ENCODE measurements at places on chromosomes 1 and 21.
A peak's percentile ranks its signal among the peaks of the same experiment; 100 is the strongest.

GRCh38 chr1:204988196-204988595 is 54.8 kb upstream of the CNTN2 start:
- DNase-seq, result no peak

- DNase-seq, result no peak
Measured at GRCh38 chr1:45375104-45376090, 35.2 kb upstream of the MUTYH start.

DNA sequence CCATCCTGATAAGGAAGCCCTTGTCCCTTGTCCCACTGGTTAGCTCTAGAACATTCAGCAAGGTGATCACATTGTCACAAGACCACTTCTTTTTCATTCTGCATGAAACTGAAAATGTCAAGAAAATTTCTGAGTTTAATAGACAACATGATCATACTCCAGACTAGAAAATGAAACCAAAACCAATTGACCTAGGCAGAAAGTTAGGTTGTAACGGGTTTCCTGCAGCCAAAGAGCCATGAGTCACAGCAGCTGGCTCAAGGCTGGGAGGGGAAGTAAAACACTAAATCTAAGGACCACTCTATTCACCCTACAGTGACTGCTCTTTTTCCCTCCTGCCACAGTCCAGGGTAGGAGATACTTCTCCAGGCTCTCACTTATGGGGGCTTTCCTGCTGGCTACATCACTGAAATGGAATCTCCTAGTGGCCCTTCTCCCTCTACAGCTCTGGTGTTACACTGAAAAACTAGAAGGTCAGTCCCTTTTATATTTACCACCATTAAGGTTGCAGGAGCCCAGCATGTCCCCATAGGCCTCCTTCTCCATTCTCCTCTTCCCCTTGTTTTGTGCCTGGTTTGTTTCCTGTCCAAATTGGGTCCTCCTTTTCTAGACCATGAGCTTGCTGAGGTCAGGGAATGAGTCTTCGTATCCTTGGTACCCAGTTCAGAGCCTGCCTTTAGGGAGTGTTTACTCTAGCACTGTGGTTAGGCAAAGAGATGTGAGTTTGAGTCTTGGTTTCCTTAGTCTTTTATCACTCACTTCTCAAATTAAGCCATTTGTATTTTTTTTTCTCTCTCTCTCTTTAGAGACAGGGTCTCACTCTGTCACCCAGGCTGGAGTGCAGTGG is 236.5 kb upstream of the JUN start:
- DNase-seq, result peak; percentile 73

DNA sequence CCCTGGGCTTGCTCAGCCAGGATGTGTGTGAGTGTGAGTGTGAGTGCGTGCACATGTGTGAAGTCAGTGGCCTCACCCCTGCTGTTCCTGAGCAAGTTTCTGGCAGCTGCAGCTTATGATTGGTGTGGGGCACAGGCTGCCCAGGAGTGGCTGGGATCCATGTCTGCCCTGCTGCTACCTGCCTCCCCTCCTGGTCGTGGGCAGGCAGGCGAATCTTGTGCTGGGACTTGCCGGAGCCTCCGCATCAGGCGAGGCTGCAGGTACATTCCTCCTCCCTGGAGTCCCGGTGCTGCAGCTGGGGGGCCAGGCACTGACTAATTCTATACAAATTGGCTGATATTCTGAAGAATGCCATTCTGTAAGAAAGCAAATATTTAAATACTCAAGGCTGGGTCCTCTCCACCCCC is 85.6 kb upstream of the WNT4 start:
- DNase-seq, result peak; percentile 52

DNA sequence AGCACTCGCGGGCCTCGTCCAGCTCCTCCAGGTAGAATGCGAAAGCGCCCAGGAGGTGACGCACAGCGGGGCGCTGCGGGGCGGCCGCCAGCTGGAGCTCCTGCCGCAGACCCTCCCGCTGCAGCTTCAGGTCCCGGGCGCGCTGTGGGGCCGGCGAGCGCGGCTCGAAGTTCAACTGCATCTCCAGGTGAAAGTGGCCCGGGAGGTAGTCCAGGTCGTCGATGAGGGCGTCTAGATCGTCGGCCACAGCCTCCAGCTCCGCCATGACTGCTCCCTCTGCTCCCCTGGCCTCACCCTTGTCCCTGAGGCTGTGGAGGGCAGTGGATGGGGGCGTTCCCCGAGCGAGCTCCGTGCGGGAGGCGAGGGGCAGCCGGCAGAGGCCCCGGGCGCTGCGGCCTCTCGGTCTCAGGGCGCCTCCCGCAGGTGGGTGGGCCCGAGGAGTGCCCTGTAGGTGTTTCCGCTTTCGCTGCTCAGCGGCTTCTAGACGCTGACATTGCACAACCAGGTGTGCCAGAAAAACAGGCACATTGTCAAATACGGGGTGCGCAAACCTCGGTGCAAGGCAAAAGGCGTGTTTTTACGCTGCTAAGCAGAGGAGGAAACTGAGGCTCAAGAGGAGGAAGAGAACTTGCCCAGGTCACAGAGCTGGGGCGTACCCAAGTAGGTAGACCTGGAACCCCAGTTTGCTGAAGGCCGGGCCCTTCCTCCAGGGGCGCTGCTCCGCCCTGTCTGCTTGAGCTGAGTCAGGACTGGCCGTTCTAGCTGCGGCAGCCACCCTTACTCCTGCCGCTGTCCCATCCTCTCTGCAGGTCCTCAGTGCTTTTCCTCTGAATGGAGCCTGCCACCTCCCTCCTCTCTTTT is at the start of gene TTC22:
Gene TTC22 (minus strand): TSS at position 425 of the 861 bp plus-strand sequence. CDS start 160 bp downstream, at position 265.
- DNase-seq, result peak; percentile 70

GRCh38 chr1:180230416-180230790 is 339 bp downstream of the LHX4 start:
- DNase-seq, result no peak

Data from RWPE1 (cell line).